ENCODE measurements at places on chromosomes 5 and 9.
A peak's percentile ranks its signal among the peaks of the same experiment; 100 is the strongest.

DNA sequence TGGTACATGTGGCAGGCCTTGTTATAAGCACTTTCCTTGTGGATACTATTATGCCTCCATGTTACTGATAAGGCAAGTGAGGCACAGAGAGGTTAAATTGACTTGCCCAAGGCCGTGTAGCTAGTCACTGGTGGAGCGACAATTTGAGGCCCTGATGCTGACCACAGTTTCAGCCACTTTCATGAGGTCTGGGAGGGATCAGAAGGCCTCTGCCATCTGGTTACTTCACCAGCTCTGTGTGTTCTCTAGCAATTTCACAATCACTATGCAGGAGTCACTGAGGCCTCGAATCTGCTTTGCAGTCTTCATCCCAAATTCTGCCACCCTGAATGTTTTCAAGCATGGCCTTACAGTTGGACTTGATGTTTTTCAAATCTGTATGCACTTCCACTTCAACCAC is 9.1 kb downstream of the LRRC70 start:
- no peak for DNase-seq

DNA sequence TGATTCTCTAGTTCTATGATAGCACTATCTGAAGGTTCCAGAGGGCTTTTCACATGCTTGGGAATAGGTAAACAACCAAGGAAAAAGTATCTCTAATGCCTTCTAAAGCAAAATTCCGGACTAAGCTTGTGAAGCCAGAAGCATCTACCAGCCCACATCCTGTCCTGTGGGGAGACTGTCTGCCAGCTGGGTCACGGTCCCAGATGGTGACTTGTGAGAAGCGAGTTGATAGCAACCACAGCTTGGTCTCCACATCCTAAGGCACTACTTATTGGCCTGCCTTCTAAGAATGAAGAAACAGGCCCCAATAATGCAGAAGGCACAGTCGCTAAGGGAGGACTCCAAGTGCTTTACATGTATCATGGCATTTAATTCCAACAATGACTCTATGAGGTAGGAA is 184.1 kb upstream of the ADRA1B start:
- DNase-seq = peak; percentile 78

DNA sequence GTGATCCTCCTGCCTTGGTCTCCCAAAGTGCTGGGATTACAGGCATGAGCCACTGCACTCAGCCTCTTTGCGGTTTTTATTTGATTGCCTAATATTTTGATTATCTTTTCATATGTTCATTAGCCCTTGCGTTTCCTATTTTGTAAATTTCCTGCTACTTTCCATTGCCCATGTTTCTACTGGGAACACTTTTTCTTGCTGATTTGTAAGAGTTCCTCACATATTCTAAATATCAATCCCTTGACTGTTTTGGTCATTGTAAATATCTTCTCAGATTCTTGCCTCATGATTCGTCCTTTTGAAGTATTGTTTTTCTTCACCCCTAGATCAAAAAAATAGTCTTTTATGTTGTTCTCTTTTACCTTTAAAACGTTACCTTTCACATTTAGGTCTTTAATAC is 37.9 kb upstream of the TTC1 start:
- DNase-seq = no peak

DNA sequence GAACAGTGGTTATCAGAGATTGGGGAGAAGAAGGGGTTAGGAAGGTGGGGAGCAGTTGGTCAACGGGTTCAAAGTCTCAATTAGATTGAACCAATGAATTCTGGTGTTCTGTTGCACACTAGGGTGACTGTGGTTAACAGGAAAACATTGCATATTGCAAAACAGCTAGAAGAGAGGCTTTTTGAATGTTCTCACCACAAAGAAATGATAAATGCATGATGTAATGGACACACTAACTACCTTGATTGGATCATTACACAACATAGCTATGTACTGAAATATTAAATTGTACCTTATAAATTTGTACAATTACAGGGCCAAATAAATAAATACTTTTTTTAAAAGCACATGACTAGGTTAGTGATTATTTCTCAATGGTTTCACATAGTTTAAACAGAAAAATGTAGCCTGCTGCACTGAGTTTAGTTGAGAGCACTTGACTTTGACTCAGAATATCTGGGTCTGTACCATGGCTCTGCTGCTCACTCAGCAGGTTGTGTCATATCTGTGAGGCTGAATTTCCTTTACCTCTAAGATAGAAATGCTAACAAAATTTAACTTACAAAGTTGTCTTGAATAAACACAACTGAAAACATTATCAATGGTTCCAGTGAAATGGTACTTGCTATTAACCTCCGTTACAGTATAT is 30.4 kb downstream of the NUDT12 start:
- no peak for DNase-seq

DNA sequence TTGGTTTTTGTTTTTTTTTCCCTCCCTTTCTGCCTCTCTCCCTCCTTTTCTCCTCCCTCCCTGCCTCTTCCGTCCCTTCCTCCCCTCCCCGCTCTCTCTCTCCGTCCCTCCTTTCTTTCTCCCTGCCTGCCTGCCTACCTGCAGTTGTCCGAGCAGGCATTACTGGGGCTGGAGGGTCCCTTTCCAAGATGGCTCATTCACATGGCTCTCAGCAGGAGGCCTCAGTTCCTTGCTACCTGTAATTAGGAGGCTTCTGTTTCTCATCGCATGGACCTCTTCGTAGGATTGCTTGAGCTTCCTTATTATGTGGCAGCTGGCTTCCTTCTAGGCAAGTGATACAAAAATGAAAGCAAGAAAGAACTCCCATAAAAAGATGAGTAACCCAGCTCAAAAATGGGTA is 8.0 kb downstream of the RGS3 start:
- DNase-seq = no peak

DNA sequence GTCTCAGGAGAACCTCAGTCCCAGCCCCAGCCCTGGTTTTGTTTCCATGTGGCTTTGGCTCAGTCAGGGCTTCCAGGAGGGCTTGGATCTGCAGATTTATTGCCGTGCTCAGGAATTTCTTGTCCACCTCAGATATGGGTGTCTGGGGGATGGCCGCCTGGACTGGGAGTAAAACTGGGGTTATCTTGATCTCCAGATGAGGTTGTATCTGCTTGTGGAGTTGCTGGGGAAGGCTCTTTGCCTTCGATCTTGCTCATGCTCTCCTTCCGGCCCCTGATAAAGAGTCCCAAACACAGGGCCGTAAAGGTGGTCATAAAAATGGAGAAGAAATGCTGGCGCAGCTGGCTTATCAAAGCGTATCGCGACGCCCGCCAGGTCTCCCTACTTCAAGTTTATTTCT is 17.8 kb upstream of the PITX1 start:
- no peak for DNase-seq

- peak; percentile 24 for DNase-seq
These were observed 42.6 kb upstream of the BICD2 start for GRCh38 chr9:92807031-92807756.
